ENCODE measurements at places on chromosomes 1 and 21.

GRCh38 chr1:155277070-155277901 is at the start of gene HCN3:
HCN3 (plus strand) TSS chr1:155277463; CDS start chr1:155277591, 128 bp downstream.
- DNase-seq: peak; percentile 92

DNA sequence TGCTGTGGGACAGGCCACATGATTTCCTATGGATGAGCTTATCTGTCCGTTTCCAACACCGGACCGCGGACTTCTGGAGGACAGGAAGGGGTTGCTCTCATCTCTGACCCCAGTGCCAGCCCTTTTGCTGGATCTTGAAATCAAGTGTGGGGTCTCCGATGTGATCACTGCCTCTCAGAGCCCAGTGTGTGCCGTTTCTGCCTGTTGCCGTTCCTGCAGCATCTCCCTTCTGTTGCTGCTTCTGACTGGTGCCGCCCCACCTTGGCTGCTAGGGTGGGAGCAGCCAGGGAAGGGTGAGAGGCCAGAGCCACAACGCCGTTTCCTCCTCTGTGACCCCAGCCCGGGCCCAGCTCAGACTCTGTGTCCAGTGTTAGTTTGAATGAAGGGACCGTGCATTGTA is 67.3 kb upstream of the WNT4 start:
- no peak for DNase-seq

GRCh38 chr1:7295946-7296345 is 475.1 kb upstream of the VAMP3 start:
- DNase-seq: no peak

- no peak for DNase-seq
These were observed 554 bp downstream of the ZNF281 start for GRCh38 chr1:200409203-200409760.

DNA sequence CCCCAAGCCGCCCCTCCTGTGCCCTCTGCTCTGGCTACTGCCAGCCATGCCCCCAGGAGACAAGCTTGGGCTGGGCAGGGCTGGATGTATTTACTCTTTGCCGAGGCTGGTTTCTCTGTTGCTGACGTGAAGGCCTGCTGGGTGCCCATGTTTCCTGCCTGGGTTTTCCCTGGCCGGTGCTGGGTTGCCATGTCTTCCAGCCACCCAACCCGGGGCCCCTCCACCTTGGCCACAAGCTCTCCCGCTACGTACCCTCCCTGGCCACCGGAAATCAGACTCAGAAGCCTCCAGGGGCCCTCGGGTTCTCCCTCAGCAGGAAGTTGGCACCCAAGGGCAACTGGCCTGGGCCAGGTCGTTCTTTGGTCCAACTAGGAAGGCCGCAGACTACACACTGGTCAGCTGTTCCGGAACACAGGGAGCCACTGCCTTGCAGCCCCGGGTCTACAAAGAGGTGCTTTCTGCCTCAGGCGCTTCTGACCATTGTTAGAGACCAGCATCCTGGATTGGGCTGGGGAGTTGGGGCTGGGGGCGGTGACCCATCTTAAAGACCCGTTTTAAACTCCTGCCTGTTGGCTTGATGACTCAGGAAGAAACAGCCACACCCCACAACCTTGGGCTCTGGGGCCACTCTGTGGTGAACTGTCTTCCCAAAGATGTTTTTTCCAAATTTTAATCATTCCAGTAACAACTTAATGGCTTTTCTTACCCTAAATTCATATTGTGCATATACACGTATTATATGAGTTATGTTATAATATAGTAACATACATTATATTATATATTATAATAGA is 71.2 kb upstream of the RUNX3 start:
- no peak for DNase-seq

DNA sequence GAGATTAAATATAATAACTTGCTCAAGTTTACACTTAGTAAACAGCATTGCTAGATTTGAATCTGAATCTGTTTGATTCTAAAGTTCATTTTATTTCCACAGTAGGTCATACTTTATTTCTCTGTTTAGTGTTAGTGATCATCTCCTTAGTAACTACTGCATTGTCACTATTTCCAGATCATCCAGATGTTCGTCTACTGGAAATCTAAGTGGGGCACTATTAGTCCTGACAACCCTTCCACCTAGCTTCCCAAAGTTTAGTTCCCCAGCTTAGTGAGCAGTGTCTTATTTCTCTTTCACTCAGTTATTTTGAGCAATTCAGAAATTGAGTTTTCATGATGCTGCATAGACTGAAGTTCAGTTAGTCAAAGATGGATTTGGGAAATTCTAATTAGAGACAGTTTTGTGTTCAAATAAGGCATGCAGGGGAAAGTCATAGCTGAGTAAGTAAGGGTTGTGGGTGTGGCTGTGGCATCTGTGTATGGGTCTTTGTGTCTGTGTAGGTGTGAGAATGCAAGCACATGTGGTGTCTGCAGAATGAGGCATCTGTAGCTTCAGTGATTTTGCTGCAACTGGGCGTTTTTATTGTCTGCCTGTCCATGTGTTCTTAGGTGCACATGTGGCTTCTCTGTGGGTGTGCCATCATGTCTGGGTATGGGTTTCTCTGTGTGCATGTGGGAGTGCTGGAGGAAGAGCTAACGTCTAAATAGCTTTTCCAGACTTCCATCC is 107.3 kb downstream of the NTMT2 start:
- DNase-seq: no peak

DNA sequence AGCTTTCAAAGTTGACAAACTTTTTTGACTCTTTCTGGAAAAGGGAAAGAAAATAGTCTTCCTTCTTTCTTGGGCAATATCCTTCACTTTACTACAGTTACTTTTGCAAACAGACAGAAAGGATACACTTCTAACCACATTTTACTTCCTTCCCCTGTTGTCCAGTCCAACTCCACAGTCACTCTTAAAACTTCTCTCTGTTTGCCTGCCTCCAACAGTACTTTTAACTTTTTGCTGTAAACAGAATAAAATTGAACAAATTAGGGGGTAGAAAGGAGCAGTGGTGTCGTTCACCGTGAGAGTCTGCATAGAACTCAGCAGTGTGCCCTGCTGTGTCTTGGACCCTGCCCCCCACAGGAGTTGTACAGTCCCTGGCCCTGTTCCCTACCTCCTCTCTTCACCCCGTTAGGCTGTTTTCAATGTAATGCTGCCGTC is 160.8 kb upstream of the SGIP1 start:
- DNase-seq: no peak

DNA sequence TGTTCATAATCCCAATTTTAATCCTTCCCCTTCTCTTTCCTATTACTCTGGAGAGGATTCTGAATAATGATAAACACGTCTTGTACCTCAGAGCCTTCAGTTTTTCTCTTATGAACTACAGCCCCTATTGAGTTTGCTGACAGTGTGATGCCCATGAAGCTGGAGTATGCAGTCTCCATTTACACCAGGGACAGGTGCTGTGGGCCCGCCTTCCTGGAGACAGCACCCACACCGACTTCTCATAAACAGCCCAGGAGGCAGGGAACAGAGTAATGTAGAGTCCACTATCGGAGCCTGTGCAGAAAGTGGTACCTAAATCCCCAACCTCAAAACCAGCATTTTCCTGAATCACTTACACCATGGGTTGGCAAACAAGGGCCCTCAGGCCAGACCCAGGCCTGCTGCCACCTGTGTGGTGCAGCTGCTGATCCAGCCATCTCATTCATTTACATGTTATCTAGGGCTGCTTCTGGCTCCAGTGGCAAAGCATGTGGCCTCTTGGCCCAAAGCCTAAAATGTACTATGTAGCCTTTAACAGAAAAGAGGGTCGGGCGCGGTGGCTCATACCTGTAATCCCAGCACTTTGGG is 95.1 kb upstream of the KRTAP19-8 start:
- no peak for DNase-seq

GRCh38 chr1:167911413-167911812 is 2.5 kb downstream of the ADCY10 start:
- no peak for DNase-seq

DNA sequence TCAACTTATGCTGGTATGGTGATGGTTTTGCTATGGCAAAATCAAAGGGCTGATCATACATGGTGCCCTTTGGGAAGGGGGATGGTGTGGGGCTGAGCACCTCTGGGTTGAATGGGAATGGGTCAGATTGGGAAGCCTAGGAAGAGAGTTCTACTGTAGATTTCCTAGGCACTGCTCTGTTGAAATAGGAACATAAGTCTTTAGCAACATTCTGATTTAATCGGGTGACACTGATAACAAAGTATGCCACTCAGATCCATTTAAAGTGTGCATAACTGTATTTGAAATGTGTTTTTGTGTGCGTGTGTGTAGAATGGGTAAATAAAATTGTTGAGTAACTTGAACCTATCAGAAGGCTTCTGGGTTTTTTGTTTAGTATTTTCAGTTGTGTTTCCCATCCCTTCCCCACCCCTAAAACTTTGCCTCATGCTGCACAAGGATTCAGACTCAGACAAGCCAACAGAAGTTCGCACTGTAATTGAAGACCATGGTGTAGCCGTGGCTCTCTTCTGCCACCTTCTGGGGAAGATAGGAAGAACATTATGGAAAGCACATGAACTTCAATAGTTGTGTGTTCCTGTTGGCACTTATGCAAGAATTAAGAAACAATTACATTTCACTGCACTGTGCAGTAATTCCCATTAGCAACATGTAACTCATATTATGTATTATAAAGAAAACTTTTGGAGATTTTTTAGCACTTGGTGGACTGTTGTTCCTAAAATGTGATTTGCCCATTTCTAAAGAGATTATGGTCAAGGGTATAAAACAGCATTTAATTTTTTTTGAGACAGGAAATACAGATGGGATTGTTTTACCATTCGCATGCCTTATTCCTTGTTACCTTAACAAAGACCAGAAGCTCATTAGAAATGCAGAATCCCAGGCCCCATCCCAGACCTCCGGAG is 10.9 kb upstream of the C4BPB start:
- peak; percentile 8 for DNase-seq

DNA sequence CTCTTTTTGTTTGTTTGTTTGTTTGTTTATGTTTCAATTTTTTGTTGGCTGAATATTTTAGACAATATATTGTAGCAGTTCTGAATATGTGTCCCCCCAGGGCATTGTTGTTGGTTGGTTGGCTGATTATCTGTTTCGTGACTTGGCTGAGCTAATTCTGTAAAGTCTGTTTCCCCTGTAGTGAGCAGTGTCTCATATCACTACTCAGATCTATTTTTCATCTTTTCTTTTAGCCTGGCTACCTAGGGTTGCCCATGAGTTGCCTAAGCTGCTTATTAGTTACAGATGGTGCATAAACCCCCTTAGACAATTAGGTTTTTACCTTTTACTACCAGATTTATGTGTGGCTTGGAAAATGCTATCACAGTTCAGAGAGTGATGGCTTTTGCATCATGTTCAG is 32.3 kb downstream of the CFAP57 start:
- DNase-seq: no peak

GRCh38 chr1:68206848-68207689 is 25.3 kb downstream of the WLS start:
- no peak for DNase-seq

- no peak for DNase-seq
These were observed 30.3 kb downstream of the YARS1 start for GRCh38 chr1:32786856-32787255.

DNA sequence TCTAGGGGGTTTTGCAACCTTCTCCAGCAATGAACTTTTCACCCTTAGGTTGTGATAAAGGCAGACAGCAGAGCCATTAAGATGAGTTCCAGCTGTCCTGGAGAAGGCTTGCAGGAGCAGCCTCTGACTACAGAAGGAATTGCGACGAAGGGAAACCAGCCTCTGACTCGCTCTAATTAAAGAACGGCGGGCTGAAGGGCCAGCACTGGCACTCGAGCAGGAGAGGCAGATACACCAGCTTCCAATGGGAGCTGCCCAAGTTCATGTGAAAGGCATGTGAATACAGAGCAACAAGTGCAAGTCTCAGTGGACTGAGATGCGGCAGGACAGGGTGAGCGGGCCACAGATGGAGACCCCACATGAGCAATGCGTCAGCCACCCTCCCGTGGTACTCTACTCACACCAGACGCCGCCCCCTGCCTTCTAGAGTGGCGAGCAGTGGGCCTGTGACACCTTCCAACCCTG is 15.7 kb downstream of the RCC2 start:
- no peak for DNase-seq

DNA sequence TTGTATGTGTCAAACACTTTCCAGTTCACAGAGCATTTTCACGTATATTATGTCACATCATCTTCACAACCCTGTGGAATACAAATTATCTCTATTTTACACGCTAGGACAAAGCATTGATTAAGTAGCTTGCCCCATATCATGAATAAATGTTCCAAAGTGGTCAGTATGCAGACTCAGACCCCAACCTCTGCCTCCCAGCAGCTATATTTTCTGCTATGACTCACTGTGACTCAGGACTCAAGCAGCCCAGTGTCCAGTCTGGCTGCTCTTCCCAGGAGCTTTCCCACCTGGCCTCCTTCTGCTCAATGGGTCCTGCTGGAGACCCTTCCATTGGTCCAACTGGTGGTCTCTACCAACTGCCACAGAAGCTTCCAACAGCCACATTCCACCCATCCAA is 56.0 kb upstream of the RAP1A start:
- no peak for DNase-seq

GRCh38 chr1:39266269-39266668 is 61.8 kb downstream of the MACF1 start:
- DNase-seq: no peak

DNA sequence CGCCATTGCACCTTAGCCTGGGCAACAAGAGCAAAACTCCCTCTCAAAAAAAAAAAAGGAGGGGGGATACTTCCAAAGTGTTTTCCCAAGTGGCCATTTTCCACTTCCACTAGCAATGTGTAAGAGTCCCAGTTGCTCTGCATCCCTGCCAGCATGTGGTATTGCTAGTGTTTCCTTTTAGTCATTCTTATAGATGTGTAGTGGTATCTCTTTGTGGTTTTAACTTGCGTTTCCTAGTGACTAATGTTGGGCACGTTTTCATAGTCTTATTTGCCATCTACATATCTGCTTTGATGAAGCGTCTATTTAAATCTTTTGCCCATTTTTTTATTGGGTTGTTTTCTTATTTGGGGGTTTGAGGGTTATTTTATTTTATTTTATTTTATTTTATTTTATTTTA is 31.1 kb downstream of the INAVA start:
- DNase-seq: no peak

DNA sequence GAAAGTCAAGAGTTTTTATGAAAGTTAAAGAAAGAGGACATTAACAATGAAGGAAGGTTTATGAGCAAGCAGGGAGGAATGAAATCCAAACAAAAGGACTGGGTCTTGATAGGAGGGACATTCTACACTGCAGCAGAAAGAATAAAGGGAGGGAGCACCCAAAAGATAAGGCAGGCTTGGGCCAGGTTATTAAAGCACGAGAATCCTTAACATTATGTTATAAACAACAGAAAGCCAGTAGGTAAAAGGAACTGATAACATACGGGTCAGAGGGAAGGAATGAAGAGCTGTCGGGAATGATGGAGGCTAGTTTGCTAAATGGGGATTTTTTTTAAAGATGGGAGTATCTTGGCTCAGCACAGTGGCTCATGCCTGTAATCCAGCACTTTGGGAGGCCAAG is 19.4 kb downstream of the LPGAT1 start:
- DNase-seq: no peak

Measured in NCI-H2081 treated with DMSO at 0.1 percent for 48 hours (cell line).